ENCODE measurements at places on chromosomes 1 and 21. TPM values are rescaled to one million over a fixed set of nuclear protein-coding genes. Genes with fewer than 3 reads are reported as not detected.

The ESPN gene
- total RNA-seq: not detected

The AMY1A gene
- total RNA-seq: not detected

The ABCA4 gene
- not detected for total RNA-seq

The SAMD11 gene
- not detected for total RNA-seq

- DNase-seq: no peak
These were observed 60.7 kb downstream of the GORAB start for GRCh38 chr1:170592591-170593111.

GRCh38 chr1:14323568-14324247 lies 274.8 kb upstream of the KAZN start:
- DNase-seq: no peak

Measured in gastrocnemius medialis (tissue), 4 donors.